ENCODE measurements at places on chromosomes 5 and 9.

DNA sequence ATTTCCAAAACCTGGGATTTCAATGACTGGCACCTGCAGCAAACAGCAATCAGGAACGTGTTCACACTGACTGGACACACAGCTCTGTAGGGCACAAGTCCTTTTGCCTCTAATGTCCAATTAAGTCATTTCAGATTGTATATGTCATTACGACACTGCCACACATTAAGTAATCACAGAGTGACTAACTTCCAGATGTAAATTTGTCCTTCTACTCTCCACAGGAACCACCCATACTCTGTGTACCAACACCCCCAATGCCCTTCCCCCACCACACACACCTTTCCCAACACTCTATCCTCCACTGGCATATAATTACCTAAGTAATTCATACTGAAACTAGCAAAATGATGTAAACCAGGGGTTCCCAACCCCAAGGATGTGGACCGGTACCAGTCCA, 30.5 kb downstream of the LARS1 start:
- no peak for DNase-seq

DNA sequence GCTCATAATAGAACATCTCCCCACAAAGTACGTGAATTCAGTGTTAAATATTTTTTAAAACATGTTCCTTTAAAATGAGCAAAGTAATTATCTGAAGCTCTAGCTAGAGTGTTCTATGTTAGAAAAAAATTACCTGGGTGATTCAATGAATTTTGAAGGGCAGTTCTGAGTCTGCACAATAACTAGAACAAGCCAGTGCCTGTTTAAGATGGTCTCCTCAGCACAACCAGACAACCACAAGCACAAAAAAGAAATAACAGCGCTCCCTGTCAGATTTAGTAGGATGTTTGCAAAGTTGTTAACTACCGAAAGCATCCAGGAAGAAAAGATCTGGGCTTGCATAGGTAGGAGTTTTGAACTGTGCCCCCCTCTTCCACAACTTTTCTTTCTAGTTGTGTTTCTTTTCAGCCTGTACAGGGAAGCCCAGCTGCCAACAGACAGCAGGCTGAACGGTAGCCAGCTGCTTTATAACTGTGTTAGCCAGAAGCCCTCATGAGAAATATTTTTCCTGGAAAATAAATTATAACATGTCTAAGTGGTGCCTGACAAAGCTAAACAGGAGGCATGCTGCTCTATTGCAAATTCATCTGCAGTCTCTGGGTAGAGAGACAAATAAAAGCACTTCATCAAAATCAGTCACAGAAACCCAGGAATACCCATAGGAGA, 1026.9 kb downstream of the MAT2B start:
- no peak for DNase-seq

GRCh38 chr5:42591015-42591414, 165.6 kb upstream of the CCDC152 start:
- DNase-seq: no peak

DNA sequence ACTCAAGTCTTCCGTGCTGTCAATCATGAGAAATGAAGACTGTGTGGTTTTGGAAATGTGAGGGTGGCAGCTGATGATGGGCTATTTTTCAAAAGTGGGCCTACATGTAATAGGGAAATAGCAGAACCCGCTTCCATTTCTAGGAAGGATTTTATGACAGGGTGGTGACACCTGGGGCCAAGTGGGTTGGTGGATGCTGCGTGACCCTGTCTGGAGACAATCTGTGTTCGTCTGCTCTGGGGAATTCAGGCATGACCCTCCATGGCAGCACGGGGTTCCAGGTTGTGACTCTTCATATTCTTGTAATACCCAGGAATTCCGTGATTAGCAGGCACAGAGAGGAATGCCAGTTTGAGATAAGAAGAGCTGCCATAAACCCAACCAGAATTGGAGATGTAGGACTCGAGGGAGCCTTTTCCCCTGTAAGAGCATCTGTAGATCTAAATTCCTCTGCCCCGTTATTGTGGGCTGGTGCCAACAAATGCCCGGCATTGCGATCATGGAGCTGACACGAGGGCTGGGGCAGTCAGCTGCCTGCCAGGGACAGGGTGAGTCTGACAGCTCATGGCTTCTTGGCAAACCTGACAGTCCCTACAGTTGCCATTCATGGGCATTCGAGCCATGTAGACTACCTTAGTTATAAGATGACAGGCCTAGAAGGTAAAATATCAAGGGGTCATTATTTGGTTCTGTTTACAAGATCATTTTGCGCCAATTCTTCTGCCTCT, 279.7 kb downstream of the GADD45G start:
- no peak for DNase-seq

- no peak for DNase-seq
These were observed 31.8 kb upstream of the RXRA start for GRCh38 chr9:134294153-134295071.

DNA sequence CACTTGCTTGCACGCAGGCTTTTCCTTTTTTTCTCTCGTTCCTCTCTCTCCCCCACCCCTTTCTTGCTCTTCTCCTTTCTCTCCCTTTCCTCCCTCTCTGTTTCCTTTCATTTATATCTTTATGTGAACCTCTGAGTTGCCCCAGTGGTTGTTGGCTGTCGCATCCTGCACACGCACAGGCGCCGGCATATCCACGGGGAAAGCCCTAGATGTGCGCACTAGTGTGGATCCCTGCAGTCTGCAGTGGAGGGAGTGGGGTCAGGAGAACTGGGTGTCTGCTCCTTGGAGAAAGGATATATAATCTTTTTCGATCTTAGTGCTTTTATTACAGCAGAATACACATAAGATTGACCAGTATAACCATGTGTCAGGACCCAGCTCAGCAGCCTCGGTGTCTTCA, 223.5 kb downstream of the FANCC start:
- DNase-seq: no peak

- DNase-seq: no peak
These were observed 141.3 kb downstream of the SREK1 start for GRCh38 chr5:66285343-66285922.

- DNase-seq: no peak
These were observed 15.6 kb downstream of the MLLT3 start for GRCh38 chr9:20606652-20607051.

- no peak for DNase-seq
These were observed 89.4 kb upstream of the SLC12A2 start for GRCh38 chr5:127994087-127994660.

DNA sequence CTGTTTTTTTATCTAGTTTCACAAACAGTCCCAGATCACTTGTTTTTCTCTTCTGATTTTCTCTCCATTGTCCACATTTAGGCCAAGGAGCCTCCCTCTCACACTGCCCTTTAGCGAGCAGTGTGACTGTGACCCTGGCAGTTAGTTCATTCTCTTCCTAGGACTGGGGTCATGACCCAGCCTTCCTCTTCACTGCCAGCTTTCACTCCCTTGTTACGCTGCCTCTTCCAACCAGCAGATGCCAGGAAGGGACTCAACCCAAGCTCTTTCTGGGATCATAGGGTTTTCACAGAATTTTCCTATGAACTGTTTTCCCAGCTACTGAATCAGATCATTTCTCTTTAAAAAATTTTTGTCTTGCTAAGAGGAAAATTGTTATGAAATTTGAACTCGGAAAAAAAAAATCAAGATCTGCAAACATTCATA, 70.9 kb downstream of the LMNB1 start:
- no peak for DNase-seq

- no peak for DNase-seq
These were observed 80.0 kb upstream of the OTULINL start for GRCh38 chr5:14501353-14502293.

DNA sequence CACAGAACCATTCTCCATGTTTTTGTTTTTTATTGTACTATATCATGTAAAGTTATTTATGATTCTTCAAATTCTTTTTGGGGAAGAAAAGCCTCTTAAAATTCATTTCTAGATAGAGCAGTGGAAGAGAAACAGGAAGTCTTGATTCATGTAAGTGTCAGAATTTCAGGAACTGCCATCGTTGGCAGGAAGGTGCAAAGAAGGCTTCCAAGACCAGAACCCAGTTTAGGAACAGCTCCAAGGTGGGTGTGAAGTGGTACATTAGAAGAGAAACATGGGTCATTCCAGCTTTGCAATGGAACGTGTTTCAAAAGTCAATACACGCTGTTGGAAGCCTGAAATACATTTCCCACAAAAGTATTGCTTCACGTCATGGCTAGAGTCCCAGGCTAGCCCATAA, 14.8 kb downstream of the SAXO1 start:
- no peak for DNase-seq

GRCh38 chr5:32794086-32794485, 83.0 kb downstream of the NPR3 start:
- DNase-seq: no peak

DNA sequence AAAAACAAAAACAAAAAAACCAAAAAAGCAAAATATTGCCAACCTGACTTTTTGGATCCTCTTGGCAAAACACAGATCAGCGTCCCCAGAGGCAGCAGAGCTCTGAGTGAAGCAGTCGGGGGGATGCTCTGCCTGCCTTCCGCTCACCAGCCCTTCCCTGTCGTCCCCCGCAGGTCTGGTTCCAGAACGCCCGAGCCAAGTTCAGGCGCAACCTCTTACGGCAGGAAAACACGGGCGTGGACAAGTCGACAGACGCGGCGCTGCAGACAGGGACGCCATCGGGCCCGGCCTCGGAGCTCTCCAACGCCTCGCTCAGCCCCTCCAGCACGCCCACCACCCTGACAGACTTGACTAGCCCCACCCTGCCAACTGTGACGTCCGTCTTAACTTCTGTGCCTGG, 20.7 kb downstream of the LHX2 start:
- DNase-seq: no peak

DNA sequence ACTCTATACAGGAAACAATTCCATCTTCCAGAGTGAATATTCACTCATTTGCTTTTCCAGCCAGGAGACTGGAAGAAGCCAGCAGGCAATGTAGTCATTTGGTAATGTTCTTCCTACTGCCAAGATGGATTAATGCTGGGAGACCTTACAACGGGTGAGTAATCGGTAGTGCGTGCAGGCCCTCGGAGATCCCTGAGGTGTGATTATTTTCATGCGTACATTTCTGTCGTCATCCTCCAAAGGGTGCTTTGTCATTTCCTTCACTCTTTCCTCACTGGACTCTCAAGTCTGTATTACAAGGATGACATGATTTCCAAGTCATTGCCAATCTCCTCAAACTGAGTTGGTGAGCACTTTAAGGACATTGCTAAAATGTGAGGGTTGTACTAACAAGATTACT, 263.5 kb downstream of the CWC27 start:
- no peak for DNase-seq

DNA sequence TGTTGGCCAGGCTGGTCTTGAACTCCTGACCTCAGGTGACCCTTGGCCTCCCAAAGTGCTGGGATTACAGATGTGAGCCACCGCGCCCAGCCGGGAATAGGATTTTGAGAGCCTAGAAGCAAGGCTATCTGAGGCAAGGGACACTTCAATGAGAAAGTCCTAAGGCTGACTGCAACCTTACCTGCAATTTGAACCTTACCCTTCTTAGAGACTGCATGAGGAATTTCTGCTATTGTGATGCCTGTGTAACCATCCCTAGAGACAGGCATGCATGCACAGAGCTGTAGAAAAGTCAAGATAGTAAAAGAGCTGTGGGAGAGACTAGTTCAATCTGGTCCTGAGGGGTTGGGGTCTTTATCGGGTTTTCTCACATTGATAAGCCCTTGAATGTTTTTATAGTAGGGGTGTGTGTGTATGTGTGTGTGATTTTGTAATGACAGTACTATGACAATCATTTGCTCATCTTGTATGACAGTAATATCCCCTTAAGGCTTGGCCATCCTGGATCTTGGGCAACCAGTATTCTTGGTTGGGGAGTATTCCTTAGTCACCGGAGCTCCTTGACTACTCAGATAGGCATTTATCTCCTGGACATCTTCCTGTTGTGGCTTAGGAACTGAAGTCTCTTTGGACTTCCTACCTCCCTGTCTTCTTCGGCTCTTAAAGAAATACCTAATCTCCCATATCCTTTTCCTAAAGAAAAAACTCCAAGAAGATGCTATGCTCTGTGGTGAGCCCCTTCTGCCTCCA, 11.2 kb downstream of the DNAJB5 start:
- no peak for DNase-seq

DNA sequence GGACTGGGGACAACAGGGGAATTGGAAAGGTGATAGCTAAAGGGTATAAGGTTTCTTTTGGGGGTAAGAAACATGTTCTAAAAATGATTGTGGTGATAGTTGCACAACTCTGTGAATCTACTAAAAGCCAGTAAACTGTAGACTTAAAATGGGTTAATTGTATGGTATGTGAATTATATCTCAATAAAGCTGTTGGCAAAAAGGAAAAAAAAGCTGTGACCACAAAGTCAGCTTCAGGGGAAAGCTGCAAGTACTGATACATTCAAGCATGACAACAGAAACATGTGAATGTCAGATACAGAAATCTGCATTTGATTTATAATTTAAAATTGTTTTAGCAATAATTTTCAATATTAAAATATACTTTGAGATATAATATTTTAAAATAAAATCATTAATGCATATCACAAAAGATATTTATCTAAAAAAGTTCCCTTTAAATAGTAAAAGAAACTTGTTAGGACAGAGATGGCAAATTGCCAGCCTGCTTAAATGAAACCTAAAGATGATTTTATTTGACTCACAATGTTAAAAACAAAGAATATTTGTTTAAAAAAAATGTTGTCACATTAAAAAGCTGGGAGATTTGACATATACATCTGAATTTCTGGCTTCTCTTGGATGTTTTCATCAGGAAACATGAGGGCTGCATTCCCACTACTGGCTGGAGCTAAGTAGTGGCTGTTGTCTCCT, 66.0 kb downstream of the TBCA start:
- DNase-seq: no peak

DNA sequence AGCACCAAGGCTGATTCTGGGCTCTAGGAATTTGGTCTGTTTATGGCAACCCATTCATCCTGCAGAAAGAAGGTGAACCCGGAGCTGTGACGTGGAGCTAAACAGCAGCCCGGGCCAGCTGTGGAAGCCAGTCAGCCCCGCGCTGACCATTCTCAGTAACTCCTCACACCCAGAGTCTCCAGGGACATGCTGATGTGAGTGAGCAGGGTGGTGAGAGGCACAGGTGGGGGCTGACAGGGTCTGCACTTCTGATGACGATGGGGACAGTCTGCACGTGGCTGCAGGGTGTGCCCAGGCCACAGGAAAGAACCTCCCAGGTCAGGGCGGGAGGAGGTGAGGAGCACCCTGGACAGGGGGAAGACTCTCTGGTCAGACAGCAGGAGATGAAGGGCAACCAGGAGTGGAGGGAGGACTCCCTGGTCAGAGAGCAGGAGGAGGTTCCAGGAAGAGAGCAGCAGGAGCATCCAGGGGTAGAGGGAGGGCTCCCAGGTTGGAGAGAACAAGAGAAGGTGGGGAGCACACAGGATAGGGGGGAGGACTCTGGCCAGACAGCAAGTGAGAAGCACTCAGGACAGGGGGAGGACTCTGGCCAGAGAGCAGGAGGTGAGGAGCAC, 26.1 kb upstream of the SLC6A3 start:
- no peak for DNase-seq

DNA sequence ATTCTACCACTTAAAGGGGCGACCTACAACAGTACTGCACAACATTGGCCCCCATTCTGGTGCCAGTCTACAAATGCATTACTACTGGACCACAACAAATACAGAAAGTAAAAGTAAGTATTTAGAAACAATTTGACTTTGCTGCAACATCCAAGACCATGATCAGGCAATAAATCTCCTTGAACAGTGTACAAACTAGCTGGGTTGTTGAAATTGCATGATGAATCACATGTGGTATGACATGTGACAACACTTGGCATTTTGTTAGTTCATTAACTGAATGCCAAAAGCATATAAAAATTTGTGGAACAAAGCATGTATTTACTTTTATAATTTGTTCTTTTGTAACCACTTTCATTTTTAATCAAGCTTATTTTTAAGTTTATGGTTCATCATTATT, 270.5 kb downstream of the NFIB start:
- no peak for DNase-seq
